Stimulated activated CD4-positive, alpha-beta T cell treated with anti-CD3 and anti-CD28 coated beads, Interleukin-2, amount 100 ng/mL, for 4 hours (primary cell): ENCODE measurements at places on chromosomes 2 and 18.

GRCh38 chr2:19654310-19655090 lies 247.3 kb downstream of the TTC32 start:
- no peak for DNase-seq

- no peak for DNase-seq
Measured at GRCh38 chr2:4427083-4427482, 723.7 kb downstream of the DCDC2C start.

DNA sequence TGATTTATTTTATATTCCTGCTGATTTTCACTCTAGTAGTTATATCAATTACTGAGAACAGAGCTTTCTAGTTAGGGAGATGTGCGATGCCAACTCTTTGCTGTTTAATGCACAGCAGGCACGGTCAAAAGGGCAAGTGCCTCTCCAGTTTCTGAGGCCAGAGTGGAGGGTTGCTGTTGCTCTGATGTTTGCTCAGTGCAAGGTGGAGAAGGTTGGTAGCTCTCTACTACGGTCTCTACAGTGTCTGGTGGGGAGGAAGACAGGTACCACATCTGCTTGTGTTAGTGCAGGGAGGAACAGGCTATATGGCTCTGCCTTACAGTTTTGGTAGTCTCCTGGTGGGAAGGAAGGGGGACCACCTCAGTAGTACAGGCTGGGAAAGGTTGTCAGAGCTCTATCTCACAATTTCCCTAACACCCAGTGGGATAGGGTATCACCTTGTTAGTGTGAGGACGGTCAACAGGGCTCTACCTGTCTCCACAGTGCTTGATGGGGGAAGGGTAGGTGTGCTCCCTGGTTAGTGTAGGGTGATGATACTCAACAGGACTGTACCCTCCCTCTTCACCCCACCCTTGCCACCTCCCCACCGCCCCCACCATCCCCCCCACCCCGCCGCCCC lies 85.9 kb downstream of the FANCL start:
- no peak for DNase-seq

GRCh38 chr2:241754042-241754441 lies 19.6 kb downstream of the D2HGDH start:
- no peak for DNase-seq

- no peak for DNase-seq
Measured at GRCh38 chr2:127650041-127650784, 4.3 kb downstream of the GPR17 start.

DNA sequence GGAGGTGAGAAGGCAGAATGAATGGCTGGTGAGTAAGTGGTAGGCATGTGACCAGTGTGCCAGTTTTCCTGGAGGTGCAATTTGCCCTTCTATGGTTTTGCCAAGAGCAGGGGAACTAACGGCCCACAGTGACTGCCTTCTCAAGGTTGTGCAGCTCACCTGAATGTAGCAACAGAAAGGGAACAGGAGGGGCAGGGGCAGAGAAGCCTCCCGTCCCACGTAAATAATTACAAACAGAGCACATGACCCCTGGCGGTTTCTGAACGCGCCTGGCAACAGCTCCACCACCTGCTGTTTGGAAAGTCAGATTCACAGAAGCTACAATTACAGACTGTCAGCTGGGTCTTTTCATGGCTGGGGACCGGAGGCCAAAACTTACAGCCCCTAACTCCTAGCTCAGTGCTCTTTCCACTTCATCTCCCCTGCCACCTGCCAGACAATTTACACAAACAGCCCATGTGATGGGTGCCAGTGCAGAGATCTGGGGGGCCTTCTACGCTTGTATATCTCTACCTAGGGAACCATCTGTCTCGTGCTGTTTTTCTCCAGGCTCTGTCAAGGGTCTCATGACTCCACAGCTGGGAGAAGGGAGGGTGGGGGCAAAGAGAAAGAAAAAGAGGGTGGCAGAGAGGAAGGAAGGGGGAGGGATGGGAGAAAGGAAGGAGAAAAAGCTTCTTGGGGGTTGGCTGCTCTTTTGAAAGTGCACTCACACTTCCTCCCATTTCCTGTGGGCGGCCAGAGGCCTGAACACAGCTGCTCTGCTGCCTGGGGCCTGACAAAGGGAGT lies 69.6 kb downstream of the POLR1A start:
- DNase-seq = no peak

DNA sequence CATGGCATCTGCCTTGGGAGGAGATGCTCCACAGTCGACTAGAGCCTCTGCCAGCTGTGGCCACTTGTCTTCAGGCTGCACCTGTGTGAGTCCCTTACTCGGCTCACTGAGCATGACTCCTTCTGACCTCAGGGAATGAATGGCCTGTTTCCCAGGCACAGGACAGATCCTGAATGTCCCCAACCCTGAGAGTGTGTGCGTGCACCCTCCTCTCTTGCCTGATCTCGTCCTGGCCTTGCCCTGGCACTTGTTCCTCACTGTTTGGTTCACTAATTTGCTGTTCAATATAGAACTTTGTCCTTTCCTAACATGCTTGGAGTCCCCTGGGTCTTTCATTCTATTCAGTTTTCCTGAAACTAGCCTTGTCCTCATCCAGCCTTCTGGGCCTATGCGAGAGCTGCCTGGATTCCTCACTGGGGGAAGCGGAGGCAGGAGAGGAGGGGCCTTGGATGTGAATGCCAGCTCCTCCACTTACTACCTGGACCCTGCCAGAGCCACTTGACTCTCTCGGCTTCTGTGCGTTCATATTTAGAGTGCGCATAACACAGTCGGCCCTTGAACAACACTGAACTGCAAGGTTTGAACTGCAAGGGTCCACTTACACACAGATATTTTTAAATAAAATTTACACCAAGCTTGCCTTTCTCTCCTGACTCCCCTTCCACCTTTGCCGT lies 184.8 kb downstream of the ACKR3 start:
- no peak for DNase-seq

DNA sequence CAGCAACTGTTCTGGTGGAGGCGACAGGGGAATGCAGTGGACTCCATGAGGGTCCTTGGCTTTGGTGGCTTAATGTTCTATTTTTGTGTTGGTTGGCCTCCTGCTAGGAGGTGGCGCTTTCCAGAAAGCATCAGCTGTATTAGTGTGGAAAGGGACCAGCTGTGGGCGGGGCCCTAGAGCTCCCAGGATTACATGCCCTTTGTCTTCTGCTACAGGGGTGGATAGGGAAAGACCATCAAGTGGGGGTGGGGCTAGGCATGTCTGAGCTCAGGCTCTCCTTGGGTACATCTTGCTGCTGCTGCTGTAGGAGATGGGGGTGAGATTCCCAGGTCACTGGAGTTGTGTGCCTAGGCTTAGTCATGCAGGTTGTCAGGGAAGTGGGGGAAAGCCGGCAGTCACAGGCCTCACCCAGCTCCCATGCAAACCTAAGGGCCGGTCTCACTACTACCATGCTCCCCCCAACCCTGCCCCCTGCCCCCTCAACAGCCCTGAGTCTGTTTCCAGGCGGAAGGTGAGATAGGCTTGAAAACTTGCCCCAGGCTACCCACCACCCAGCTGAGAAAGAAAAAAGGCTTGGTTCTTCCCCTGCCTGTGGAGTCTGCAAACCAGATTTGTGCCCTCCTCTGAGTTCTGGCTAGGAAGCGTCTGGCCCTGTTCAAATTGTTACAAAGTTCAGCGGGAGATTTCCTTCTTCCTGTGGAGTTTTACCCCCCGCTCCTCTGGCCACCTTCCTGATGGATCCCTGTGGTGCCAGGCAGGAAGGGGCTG lies 141.3 kb upstream of the LYPD1 start:
- DNase-seq = no peak

DNA sequence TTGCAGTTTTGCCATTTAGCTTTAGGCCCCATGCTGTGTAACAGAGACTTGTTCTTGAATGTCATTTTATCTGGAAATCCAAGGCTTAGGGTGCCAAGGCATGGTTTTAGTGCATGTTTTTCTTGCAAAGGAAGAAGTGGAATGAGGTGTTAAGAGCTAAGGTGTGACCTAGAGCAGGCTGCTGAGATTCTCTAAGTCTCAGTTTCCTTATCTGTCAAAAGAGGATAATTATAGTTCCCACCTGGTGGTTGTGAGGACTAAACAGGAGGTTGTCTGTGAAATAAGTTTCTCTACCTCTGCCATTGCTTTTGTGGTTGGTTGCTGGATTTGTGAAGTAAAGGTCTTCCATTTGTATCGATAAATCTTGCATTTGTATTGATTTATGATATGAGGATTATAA lies 82.0 kb downstream of the TANC1 start:
- DNase-seq = no peak

GRCh38 chr18:50014606-50015005 lies 180.3 kb downstream of the MYO5B start:
- DNase-seq = no peak

DNA sequence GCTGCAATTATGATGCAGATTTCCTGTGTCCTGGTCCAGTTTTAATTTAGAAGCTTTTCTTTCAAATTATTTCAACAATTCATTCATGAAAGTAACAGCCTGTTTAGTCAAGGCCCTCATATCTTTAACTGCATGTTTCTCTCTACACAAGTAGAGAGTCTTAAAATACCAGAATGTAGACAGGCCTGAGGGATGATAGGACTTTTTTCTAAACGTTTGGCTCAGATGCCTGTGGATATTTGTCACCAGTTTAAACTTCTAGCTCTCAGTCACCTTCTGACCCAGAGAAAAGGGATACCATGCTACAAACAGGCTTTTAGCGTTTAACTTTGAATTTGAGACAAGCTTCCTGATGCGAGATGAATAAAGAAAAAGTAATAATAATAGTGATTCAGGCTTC lies 15.7 kb downstream of the COL5A2 start:
- DNase-seq = no peak

GRCh38 chr2:36618381-36618780 lies 20.4 kb upstream of the FEZ2 start:
- DNase-seq = no peak

DNA sequence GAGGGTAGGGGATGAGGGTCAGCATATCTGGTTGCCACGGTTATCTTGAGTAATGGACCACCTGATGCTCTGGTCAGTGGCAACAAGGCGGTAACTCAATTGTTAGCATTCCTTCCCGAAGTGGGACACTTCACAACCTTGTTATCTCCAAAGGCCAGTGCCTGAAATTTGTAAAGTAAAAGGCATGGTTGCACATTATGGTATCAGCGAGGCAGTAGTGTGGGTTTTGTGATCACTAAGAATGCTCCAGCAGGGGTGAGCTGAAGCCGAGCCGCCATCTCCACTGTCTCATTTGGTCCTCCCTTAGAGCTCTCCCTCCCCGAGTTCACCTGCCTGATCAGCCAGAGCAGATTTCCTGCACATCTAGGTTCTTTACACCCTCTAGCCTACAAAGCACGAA lies 50.5 kb upstream of the LGALSL start:
- DNase-seq = no peak

- no peak for DNase-seq
Measured at GRCh38 chr18:76099931-76100457, 395.0 kb downstream of the ZNF516 start.

DNA sequence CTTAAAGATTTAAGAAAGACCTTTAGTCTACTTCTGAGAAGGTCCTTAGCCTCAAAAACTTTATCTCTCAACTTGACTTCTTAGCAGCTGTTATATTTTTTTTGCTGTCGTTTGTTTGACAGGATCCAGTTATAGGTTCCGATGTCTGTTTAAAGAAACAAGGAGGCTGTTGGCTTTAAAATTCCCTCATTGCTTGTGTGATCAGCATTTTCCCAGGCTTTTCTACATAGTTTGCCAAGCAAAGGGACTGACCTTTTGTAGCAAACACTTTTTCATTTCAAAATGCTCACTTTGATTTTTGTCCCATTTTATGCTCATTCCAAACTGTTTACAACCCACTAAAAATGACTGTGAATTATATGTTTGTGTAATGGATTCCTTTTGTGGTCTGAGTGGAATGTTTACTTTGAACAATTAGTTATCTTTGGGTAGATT lies 394.9 kb downstream of the ARHGAP15 start:
- no peak for DNase-seq

DNA sequence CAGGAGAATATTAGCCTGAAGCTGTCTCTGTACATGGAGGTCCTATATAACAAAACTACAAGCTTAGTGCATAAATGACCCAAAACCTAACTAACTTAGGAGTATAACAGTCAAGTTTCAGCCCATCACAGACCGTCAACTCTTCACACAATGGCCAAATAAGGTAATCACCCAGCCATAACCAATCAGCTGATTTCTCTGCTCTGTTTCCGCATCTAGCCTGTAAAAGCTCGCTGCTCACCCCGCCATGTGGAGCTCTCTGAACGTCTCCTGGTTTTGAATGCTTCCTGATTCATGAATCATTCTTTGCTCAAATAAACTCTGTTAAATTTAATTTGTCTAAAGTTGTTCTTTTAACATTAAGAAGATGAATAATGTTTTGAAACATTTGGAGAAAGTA lies 593.6 kb downstream of the TMX3 start:
- DNase-seq = no peak

- DNase-seq = no peak
Measured at GRCh38 chr2:73746015-73746876, 9.1 kb upstream of the TPRKB start.

- DNase-seq = no peak
Measured at GRCh38 chr2:10934979-10935350, 23.2 kb downstream of the KCNF1 start.
